Endothelial cell (in vitro differentiated cells): ENCODE measurements at places on chromosomes 1 and 21.
A peak's percentile ranks its signal among the peaks of the same experiment; 100 is the strongest.

DNA sequence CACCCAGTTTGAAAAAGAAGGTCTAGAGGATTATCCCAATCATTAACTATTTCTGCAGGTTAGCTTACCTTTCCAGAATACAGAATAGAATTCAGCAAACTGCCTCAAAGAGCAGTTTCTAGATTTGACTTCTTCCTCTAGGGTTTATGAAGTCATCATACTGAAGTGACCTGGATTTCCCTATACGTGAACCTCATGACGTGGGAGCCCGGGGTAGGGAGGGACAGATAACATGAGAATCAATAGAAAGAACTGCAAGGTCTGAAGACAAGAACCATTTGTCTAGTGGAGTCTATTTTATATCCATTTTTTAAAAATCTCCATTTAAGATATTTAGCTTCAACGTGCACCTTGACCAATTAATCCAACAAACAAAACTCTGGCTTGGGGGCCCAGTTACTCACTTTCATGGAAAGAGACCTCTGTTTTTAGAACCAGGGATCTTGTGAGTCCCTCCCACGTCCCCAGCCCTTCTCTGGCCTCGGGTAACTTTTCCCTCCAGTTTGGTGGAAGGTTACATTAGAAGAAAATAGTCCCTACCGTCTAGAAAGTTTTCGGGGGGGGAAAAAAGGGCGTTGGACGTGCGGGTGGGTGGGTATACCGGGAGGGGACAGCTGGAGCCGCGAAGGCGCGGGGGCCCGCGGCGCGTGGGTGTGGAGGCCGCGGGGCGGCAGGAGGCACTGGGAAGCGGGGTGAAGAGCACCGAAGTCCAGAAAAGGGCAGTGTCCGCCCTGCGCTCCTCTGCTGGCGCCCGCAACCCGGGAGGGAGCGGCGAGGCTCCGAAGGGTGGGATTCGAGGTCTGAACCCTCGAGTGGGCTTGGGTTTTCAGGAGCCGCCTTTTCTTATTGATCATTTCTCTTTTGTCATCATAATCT is 13.8 kb upstream of the POGZ start:
- H3K27me3 ChIP-seq, result peaks cover 3% of the 10 kb centered on the region
- H3K4me3 ChIP-seq, result peak overlapping the region; percentile 77
- peaks cover 8% of the 10 kb centered on the region for H3K4me1 ChIP-seq
- DNase-seq, result peak; percentile 27

- no peak overlapping the region for H3K4me3 ChIP-seq
- no peak overlapping the region for H3K27ac ChIP-seq
- DNase-seq, result no peak
- H3K27me3 ChIP-seq, result no peaks in the 10 kb centered on the region
- H3K4me1 ChIP-seq, result no peaks in the 10 kb centered on the region
- no peaks in the 10 kb centered on the region for H3K36me3 ChIP-seq
These were observed 98.5 kb upstream of the DMRTA2 start for GRCh38 chr1:50521703-50522102.

- no peak overlapping the region for H3K27ac ChIP-seq
- H3K27me3 ChIP-seq, result peaks cover 6% of the 10 kb centered on the region
- peaks cover 11% of the 10 kb centered on the region for H3K36me3 ChIP-seq
- no peaks in the 10 kb centered on the region for H3K4me1 ChIP-seq
These were observed 32.6 kb upstream of the MAGOH start for GRCh38 chr1:53270873-53271272.

- no peak overlapping the region for H3K27ac ChIP-seq
- peaks cover 26% of the 10 kb centered on the region for H3K36me3 ChIP-seq
- peaks cover 20% of the 10 kb centered on the region for H3K27me3 ChIP-seq
- H3K4me3 ChIP-seq, result no peak overlapping the region
- DNase-seq, result no peak
These were observed 45.8 kb downstream of the SIM2 start for GRCh38 chr21:36744560-36745231.

DNA sequence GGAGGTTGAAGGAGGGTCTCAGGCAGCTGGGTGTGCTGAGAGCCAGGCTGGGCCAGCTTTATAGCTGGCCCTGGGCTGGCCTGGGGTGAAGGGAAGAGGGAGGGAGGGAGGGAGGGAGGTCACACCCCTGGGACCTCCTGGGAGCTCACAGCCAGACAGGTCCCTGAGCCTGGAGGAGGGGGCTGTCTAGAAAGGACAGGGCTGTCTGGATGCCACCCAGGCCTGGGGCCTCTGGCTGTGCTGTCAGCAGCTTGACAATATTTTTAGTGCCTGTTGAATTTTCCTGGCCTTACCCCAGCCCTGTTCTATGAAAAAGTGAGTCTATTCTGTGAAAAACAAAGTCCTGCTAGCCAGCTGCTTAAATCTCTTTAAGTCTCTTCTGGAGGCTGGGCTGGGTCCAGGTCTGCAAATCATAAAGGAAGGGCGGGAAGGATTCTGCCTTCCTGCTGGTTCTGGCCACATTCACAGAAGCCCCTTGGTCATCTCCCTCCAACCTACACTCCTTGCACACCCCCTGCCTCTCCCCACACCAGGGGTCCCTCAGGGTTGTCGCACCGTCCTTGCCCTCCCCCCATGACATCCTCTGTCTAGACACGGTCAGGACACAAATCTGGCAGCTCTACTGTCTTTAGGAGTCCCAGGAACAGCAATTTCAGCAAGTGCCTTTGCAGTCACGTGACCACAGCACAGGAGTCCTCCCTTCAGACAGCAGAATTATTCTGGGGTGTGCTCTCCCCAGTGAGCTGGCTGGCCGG is at the start of gene LEFTY2:
LEFTY2 (minus strand) TSS at position 34 of the 755 bp plus-strand sequence. CDS start 80 bp downstream, outside the sequence.
- peaks cover 6% of the 10 kb centered on the region for H3K4me1 ChIP-seq
- H3K4me3 ChIP-seq, result no peak within 1 kb of the TSS
- peak within 1 kb of the TSS; percentile 18 for H3K27ac ChIP-seq
- no peaks in the 10 kb centered on the region for H3K36me3 ChIP-seq
- no peak for DNase-seq
